ENCODE measurements at places on chromosomes 2 and 18.
A peak's percentile ranks its signal among the peaks of the same experiment; 100 is the strongest.

DNA sequence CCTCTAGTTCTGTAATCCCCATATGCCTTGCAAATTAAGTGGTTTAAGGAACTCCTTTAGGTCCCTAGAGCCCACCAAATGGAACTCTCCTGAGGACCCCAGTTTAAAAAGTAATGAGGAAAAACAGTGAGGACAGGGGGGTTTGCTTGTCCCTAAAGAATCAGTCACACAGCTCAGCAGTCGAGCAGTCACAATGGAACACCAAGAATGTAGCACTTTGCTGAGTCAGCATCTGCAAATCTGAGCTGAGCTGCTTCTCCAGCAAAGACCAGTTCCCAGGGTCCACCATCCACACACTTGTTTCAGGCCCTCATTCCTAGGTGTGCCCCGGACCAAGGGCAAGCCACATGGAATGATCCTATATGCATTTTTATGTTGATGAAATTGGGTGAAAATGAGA is 46.2 kb upstream of the NEDD4L start:
- no peak for DNase-seq

DNA sequence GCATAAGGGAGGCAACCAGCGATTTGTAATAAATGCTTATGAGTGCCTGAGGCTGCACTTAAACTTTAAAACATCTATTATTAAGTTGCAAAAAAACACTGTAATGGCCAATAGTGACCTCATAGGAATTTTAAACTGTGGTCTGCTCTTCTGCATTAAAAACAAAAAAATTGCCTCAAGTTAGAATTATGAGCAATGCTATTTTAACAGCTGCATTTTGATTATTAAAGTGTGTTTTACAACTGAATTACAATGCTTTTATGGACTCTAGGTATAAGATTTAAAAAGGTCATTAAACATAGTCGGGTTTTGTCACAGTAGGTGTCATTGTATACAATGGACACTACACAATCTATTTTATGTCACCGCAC is 528.7 kb upstream of the FANCL start:
- no peak for DNase-seq

GRCh38 chr18:73340135-73340977 is 472.6 kb upstream of the NETO1 start:
- DNase-seq: no peak

- no peak for DNase-seq
Observed at GRCh38 chr2:152426801-152427200, 91.8 kb downstream of the FMNL2 start.

DNA sequence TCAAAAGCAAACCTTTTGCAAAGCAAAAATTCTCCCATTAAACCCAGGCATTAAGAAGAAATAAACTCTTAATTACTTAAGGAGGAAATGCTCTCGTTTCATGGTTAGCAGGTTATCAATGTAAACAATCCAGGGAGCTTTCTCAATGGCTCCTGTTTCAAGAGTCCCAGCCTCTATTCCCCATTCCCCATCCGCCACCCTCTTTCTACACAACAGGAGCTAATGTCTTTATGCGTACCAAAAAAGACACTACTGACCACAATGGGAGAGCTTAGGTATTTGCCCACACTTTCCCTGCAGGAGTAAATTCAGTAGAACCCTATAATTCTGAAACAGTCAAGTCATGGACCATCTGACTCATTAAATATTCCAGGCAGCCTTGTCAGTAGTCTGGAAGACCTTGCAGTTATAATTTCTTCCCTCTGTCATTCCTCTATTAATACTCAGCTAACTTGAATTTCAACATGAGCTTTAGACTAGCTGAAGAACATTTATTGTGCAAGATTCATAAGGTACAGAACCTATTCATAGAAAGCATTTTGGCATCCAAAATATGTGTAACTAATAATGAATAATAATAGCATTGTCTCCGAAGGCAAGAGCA is 48.6 kb downstream of the SLC8A1 start:
- DNase-seq: no peak

DNA sequence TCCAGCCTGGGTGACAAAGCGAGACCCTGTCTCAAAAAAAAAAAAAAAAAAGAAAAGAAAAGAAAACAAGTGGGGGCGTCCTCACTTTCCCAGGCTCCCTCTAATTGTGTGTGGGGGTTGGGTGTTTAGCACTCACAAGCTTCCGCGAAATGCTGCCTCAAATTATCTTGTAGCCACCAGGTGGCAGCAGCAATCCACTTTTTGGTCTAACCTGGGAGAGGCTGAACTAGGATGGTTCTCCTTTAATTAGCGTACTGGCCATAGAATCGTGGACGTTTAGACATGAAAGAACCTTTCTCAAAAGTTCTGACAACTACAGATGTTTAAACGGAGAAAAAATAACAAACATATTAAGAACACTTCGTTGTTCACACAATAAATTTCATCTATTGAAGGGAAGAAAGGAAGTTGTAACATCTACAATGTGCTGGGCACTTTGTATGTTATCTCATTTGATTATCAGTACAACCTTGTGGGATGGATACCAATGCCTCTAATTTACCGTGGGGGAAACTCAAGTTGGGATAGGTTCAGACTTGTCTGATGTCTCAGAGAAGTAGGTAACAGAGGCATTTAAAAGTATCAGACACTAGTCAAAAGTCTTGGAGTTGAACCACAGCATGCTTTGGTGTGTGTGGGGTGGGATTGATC is 122.7 kb upstream of the NABP1 start:
- DNase-seq: peak; percentile 79

- no peak for DNase-seq
Observed at GRCh38 chr2:70716951-70717350, 51.0 kb downstream of the ADD2 start.

DNA sequence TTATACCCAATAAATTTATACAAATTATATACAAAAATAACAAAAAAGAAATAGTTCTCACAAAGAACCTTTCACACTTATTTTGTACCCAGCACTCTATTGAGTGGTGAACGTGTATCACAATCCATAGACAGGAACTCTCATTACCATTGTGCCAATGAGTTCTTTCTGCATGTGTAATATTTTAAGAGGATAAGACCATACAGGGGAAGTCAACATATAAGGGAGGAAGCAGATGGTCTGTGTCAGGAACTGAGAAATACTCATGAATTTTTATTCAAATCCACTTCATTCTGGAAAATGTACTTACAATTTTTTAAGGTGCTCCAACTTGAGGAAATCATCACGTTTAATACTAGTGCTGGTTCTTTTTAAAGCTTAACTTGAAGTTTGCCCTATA is 27.1 kb upstream of the ELOA2 start:
- DNase-seq: no peak

GRCh38 chr2:67408346-67408745 is 11.2 kb downstream of the ETAA1 start:
- DNase-seq: no peak

DNA sequence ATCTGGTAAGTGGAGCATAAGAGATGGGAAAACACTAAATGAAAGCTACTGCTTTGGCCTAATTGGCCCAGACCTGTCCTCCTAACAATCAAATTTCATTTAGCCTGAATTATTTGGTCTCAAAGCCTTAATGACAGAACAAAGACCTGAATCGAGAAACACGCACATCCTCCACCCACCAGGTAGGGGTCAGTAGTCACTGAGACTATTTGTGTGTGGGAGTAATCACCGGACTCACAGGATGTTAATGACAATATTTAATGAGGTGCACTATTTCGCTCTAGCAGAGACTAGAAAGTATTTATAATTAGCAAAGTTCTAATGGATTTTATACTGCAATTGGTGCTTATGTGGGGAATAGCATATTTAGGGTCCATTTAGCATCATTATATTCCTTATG is 68.1 kb downstream of the RBM43 start:
- no peak for DNase-seq

DNA sequence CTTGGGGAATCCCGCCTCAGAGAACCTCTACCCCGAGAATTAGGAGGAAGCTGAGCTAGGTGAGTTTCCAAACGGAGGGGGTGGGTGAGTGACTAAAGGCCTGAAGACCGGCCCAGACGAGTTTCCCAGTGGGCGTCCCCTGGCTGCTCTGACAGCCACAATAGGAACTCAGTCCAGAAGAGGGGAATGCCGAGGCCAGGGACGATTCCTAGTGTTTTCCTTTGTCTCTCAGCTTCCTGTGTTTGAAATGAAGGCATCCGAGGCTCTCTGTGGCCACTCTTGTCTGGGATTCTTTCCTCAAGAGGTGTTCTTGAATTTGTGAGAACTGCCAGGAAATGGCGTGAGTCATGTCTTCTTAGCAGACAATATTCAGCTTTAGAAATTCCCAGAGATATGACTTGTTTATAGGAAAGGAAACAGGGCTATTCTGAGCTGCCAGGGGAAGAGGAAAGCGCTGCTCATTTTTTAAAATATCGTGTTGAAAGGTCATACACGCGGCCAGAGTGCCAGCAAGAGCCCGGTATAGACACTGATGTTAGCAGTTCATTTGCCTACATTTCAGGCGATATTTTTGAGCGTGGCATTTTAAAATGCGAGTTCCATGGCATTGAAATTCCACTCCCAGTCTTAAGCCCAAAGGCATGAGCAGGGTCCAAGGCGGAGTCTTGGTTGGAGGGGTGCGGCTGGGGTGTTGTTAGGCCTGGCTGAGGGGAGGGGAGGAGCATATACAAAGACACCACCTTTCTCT is 169.1 kb upstream of the KLF7 start:
- DNase-seq: peak; percentile 11

- DNase-seq: no peak
Observed at GRCh38 chr2:187477051-187477450, 29.0 kb upstream of the CALCRL start.

DNA sequence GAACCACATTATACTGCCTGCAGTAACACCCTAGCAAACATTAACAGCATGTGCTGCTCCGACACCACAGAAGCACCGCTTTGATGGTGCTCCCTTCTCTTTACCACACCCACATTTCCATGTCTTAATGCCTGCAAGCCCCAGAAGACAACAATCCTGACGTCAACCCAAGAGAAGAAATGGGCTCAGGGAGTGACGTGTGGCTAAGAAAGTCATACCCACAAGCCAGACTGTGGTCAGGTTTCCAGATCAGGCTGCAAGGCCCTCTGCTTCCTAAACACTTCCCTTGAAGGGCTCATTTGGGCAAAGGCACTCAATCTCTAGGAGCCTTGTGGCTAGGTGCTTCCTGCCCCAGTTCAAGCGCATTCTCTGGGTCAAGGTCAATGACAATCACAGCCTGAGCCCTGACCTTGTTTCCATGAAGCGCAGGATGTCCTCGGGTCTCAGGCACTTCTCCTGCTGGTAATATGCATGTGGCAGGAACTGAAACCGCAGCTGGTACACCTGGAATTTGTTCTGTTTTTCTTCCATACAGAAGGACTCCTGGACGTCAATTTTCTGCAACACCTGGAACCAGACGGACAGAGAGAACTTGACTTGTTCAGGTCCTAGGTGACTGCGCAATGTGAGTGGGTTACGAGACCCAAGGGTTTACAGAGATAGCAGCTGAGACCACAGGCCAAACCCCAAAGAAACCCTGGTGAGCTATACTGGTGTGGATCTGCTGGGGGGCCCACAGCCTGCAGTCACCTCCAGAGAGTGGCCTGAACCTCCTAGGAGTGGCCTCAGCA is 67.2 kb downstream of the POLR1A start:
- DNase-seq: peak; percentile 53

GRCh38 chr2:168912466-168912865 is 11.4 kb downstream of the G6PC2 start:
- no peak for DNase-seq

- DNase-seq: no peak
Observed at GRCh38 chr2:214649440-214650205, 159.9 kb downstream of the BARD1 start.

GRCh38 chr2:157327200-157327599 is 1.6 kb upstream of the ERMN start:
- no peak for DNase-seq

- no peak for DNase-seq
Observed at GRCh38 chr2:113875135-113875534, 14.8 kb upstream of the ACTR3 start.

GRCh38 chr2:62396880-62397279 is 109.1 kb downstream of the TMEM17 start:
- DNase-seq: no peak

- no peak for DNase-seq
Observed at GRCh38 chr2:175853616-175853890, 148.5 kb downstream of the LNPK start.

DNA sequence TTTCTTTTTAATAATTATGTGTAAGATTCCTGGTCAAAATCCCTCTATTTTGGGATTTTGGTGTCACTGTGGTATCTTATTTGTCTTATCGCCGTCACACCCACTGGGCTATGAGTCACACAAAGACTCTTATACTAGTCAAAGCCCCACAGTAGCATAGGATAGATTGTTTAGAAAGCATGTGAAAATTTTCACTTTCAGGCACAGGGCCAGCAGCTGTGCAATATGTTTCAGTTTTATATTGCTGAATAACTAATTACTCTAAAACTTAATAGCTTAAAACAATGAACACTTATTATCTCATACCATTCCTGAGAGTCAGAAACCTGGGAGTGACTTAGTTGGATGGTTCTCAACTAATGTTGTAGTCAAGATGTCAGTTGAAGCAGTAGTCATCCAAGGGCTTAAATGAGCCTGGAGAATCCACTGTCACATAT is 24.0 kb downstream of the CFAP210 start:
- DNase-seq: no peak

- no peak for DNase-seq
Observed at GRCh38 chr2:9086465-9086864, 83.0 kb upstream of the MBOAT2 start.

GRCh38 chr2:10289891-10290290 is 12.8 kb upstream of the HPCAL1 start:
- no peak for DNase-seq

DNA sequence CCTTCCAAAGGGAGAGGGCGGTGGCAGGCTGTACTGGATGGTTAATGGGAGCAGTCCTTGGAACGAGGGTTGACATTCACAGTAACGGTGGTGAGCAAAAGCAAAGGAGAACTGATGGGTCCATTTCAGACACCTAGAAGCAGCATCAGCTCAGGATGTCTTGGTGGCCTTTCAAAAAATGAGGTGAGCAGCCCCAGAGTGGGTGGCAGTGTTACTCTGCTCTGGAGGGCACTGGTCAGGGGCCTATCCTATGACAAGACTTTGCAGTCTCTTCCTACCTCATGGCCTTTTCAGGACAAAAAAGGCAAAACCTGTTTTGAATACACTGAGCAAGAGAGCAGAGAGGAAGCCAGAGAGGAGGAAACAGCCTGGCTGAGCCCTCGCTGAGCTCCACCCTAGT is 23.5 kb downstream of the CAPN14 start:
- DNase-seq: no peak

DNA sequence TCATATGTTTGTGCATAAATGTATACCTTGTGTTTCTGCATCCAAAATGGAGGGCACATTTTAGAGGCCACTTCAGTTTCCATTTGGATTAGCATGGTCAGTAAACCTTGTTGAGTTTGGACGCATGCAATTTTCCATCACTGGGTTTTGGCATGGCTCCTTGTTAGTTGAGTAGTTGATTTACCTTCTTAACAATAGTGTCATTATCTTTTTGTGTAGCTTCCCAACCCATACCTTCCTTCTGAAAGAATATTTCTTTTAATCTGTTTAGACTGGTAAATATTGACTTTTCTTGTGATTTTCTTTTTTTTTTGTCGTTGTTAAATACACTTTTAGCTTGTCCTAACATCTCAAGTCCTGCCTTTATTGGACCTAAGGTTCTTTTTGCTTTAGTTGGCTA is 15.5 kb downstream of the RPIA start:
- no peak for DNase-seq

- DNase-seq: no peak
Observed at GRCh38 chr2:240794178-240794721, 25.8 kb downstream of the KIF1A start.
